Non-pigmented ciliary epithelial cell (primary cell): ENCODE measurements at places on chromosomes 2 and 18.

GRCh38 chr2:10042301-10043161, 819 bp upstream of the KLF11 start:
- no peak for DNase-seq

DNA sequence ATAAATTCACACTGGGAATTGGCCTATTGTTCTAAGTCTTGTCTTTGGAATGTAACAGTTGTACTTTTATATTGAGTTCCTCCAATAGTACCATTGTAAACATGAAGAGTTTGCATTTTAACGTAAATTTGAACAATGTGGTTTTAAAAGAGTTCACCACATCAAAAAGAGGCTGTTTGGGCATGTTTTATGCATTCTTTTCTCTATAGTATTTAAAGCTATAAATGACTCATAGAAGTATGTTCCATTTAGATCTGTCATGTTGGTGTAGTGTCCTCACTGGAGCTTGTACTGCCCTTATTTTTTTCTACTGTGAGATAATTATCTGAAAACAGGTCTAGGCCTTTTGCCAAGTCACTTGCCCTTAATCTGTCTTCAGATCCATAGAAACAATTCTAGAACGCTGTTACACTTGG, 141.9 kb downstream of the RHBDD1 start:
- peak; percentile 56 for DNase-seq

GRCh38 chr18:68693091-68693815, 21.7 kb downstream of the TMX3 start:
- DNase-seq, result no peak

DNA sequence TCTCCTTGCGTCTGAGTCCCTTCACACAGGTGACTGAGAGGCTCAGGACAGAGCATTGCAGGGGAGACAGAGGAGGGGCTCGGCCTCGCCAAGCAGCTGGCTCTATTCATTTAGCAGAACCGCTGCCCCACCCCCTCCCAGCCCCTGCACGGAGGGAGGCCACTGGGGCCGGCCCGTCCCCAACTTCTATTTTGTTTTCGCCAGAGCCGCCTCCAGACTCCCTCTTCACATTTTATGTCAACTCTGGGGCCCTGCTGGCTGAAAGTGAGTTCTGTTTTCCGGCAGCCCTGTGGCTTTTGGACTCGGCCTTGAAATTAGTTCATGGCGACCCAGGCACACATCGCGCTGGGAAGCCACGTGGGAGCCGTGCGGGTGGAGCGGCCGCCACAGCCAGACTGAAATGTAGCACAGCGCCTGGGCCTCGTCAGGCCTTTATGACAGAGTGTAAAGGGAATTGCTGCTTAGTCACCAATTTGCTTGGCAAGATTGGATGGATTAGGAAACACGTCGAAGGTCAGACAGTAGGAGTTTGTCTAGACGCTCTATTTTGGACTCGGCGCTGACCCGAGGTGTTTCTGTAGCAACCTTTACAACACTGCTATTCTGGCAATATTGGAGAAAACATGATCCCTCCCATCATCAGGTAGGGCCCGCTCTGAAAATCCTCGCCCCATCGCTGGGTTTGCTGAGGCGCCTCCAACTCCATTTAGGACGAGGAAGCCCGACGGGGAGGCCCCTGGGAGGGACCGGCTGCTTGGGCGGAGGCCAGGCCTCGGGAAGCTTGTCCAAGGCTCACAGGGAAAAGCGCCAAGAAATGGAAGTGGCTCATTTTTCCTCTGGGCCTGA, 90.7 kb upstream of the CTDP1 start:
- DNase-seq, result peak; percentile 68

- no peak for DNase-seq
These were observed 80.3 kb downstream of the VAPA start for GRCh38 chr18:9994026-9994570.

DNA sequence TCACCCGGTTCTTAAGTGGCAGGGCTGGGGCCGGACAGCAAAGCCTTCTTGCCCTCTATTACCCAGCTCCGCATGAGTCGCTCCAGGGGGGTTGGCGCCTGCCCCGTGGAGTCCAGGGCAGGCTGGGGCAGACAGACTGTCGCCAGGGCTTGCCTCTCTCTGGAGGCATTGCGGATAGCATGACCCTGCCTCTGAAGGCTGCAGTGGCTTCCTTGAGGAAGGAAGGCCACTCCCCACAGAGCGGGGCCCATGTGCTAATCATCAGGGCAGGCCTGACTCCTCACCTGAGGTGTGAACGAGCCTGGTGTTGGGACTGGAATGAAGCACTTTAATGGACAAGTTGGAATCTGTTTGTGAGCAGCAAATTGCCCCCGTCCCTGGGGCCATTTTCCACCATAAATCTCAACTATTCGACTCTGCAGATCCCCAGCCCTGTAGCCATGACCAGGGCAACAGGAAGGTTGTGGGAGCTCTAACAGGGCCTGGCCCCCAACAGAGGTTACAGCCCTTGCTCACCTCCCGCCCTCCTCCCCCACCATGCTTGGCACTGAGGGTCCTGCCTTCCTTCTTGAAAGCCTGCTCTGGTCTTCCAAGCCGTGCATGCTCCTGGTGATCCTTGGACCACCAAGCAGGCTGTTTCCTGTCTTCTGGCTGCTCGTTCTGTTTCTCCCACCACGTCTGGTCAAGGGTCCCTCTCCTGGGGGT, 144.9 kb upstream of the HAAO start:
- DNase-seq, result no peak

DNA sequence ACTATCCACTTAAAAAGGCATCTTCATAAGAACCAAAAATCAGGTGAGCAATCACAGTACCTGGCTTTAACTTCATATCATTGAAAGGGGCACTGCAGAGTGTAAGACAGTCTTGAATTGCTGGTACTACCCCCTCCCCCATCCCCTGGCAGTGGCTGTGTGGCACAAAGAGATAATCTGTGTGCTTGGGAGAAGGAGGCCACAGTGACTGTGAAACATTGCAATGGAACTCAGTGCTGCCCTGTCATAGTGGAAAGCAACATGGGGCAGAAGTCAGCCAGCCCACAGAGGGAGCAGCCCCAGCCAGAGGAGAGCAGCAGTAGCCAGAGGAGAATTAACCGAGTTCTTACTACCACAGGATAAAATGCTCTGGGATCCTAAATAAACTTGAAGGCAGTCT, 45.3 kb upstream of the UGP2 start:
- DNase-seq, result no peak

DNA sequence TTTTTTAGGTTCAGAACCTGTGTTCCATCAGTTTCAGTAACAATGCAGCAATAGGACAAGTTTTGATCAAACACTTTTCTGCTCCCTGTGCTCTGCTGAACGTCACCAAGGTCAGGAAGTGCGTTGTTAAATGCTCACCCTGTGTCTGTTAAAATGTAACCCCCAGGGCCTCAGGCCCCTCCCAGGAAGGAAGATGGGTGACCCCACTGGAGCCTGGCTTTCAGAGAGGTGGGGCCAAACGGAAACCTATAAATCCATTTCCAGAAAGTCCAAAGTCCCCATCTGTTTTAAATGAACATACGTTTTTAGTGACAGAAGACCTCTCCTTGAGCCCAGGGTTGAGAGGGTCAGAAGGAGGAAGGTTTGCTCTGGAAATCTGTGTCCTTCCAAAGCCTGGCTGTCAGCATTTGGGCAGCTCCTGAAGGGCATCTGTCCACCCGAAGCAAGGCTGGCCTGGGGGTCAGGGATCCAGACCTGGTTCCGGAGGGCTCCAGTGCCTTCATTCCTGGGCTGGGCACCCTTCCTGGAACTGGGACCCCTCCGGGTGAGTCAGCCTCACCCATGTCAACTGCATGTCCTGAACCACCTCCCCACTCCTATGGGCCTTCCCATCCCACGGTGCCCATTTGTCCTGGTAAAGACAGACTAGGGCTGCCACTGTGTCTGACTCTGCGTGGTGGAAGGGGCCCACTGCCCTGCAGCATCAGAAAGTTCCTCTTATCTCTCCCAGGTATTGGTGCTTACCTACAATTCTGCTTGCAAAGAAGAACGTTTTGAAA, 117.4 kb upstream of the COPS8 start:
- no peak for DNase-seq

DNA sequence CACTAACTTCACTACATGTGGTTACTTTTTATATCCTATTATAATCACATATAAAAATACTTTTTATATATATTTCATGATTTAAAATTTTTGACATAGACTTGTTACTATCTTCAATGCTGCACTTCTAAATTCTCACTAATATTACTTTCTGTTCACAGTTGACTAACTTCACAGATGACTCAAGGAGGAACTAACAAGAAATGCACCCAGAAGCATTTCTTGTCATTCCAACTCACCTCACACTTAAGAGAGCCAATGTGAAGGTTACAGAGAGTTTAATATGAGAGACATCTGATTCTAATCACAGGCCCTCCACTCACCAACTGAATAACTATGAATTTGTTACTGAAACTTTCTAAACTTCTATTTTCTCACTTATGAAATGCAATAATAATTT, 399.8 kb upstream of the SLC8A1 start:
- DNase-seq, result peak; percentile 2

- no peak for DNase-seq
These were observed 24.7 kb downstream of the LGALSL start for GRCh38 chr2:64478502-64479230.

DNA sequence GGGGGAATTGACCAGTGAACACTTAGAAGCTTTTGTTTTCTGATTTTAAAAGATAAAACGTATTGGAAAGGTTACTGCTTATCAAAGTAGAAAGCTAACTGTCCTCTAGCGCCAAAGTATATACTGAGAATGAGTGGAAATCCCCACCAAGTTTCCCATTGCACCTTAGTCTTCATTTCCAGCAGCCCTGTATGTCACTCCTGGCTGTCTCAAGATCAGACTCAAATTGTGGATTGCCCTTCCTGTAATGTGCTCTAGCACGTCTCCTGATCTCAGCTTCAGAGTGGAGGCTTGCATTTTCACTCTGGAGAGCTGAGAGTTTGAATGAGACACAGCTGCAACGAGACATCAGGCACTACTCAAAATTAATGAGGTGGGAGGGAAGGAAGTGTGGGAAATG, 26.6 kb downstream of the MFF start:
- DNase-seq, result no peak

DNA sequence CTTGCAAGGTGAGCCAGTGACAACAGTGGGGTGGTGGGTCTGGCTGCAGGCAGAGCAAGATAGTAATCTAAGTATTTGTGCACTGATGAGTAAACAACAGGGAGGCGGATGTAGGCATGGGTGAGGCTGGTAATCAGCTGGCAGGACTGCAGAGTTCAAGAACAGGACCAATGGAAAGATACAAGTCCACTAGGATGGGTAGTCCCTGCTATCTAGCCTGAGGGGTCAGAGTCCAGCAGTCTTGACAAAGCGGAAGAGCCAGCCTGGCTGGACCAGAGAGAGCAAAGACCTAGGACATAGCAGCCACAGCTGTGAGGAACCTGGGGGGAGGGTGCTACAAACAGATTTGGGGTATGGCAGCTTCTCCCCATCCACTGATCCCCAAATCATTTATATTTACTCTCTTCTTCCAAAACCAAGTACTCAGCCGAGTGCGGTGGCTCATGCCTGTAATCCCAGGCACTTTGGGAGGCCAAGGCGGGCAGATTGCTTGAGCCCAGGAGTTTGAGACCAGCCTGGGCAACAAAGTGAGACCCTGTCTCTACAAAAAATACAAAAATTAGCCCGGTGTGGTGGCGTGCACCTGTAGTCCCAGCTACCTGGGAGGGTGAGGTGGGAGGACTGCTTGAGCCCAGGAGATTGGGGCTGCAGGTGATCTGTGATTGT, 25.9 kb downstream of the VIL1 start:
- no peak for DNase-seq

- no peak for DNase-seq
These were observed 567.2 kb downstream of the TMX3 start for GRCh38 chr18:68147728-68148127.

DNA sequence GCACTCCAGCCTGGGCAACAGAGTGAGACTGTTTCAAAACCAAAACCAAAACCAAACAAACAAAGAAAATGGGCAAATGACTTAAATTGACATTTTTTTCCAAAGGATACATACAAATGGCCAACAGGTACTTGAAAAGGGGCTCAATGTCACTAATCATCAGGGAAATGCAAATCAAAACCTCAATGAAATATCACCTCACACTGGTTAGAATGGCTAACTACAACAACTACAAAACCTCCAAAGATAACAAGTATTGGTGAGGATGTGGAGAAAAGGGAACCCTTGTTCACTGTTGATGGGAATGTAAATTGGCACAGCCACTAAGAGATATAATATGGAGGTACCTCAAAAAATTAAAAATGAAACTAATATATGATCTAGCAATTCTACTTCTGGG, 213.2 kb upstream of the HS6ST1 start:
- DNase-seq, result no peak

GRCh38 chr2:153870308-153870707, 1.4 kb upstream of the GALNT13 start:
- DNase-seq, result no peak

- no peak for DNase-seq
These were observed 1.5 kb downstream of the KLF7 start for GRCh38 chr2:207164006-207164831.

DNA sequence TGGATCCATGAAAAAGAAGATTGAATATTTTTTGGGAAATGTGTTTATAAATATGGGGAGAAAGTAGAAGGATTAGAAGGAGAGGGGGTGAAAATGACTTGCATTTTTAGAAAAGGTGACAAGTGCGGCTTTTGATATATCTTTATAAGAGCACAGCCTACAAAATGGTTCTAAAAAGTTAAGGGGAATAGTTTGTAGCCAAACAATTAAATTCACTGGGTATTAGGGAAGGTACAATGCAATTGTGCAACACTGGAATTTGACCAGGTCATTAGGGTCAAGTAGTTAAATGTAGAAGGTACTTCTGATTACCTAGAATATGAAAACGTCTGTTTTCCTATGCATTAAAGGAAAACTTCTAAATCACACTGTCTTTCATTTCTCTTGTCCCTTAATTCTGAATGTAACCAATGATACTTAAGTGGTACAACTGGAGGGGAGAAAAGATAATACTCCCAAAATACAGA, 44.5 kb upstream of the SERTAD2 start:
- DNase-seq, result no peak

DNA sequence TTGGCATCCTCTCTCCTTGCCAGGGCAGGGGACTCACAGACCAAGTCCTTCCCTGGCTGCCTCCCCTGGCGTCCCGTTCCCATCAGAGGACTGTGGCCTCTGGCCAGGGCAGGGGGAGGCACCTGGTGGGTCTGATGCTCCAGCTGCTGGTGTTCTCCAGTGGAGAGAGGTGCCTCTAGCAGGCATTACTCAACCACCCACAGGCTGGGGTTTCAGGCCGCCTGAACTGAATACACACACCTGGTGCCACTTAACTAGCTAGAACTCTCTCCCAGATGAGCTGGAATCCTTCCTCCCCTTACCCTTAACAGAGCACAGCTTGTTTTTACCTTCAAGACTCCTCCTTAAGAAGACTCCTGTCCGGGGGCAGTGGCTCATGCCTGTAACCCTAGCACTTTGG, 37.7 kb upstream of the CNGA3 start:
- no peak for DNase-seq
